ENCODE measurements at places on chromosomes 2 and 18. TPM values are rescaled to one million over a fixed set of nuclear protein-coding genes. Genes with fewer than 3 reads are reported as not detected.

DNA sequence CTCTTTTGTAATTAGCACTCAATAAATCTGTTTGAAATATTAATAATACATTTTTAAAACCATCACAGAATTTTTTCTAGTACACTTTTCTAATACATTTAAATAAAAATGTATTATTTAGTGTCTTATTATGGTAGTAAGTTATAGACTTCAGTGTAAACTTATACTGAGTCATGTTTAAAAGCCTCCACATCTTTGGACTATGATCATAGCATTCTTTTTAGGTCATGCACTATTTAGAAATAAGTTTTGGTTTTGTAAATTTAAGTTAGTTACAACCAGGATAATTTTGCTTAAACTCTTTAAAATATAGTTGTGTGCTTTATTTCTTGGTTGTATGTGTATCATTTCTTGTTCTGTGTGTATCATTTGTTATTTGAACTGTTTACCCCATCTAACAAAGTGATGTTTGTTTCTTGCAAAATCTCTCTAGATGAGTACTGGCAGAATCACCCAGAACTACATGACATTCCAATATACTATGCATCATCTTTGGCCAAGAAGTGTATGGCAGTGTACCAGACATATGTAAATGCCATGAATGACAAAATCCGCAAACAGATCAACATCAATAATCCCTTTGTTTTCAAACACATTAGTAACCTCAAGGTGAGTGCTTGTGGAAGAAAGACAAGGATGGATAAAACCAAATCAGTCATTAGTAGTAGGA, 16.7 kb downstream of the CPSF3 start:
- DNase-seq: no peak

DNA sequence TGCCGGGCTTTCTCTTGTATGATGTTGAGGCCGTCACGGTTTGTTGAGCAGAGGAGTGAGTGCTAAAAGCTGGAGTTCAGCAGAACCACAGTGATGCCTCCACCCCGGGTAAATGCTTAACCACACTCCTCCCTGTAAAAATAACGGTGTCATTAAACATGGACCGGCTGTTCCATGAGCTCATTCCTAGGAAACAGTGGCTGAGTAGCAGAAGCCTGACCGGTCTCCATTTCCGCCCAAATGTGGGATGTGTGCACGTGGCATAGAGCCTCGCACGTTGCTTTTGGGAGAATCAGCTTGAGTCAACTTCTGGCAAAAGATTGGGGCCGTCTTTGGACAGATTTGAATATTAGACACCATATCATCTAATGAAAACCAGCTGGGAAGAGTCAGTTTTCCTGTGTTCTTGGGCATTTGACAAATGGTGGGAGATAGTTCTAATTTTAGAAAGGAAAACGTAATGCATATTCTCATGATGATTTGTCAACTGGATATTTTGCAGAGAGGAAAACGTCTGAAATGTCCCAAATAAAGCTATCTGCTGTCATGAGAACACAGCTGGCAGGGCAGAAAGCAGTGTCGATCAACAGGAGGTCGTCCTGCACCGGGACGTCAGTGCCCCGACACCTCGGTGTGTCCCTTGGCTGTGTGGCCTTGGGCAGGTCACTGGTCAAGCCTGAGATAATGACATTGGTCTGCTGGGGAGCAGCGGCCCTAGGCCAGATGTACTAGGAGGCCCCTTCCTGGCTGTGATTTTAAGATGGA, 42.4 kb downstream of the LRRFIP1 start:
- DNase-seq: peak; percentile 71

TEX44 gene
- not detected for total RNA-seq

- no peak for DNase-seq
These were observed 214.2 kb downstream of the TNS1 start for GRCh38 chr2:217788669-217789002.

REG3A gene
- total RNA-seq: not detected

SCYGR1 gene
- total RNA-seq: not detected

DNA sequence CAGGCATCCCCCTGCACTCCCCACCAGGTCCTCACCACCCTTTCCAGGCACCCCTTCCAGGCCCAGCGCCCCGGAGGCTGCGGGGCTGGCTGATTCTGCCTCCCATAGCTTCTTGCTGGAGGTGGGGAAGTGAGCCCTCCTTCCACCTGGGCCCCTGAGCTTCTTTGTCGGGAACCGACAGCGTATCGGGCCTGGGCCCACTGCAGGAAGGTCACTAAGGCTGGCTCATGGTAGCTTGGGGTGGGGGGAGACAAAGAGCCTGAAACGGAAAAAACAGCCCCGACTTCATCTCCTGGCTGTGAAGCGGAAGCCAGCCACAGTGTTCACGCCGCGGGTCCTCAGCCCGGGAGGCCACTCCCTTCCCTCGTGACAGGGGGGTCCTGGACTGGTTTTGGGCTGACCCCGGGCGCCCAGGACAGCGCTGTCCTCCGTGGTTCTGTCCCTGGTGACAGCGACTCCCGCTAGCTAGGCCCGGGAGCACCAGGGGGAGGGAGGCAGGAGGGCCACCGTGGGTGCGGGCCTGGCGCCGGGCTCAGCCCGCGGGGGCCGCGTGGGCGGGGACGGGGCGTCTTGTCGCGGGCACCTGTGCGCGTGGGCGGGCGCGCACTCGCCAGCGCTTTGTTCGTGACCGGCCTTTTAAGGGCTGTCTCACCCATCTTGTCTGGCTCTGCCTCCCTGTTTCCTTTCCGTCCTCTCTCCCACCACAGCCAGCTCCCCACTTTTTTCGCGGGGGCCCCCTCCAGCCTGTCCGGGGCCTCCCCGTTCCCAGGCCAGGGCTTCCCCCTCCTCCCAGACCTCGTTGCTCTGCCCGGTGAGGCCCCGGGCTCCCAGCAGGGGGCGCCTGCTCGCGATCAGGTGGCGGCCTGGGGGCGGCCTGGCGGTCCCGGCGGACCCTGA, 64.9 kb downstream of the DNMT3A start:
- DNase-seq: peak; percentile 64

IL1RL1 gene
- 0.13 TPM for total RNA-seq

KYNU gene
- total RNA-seq: 0.26 TPM

DNA sequence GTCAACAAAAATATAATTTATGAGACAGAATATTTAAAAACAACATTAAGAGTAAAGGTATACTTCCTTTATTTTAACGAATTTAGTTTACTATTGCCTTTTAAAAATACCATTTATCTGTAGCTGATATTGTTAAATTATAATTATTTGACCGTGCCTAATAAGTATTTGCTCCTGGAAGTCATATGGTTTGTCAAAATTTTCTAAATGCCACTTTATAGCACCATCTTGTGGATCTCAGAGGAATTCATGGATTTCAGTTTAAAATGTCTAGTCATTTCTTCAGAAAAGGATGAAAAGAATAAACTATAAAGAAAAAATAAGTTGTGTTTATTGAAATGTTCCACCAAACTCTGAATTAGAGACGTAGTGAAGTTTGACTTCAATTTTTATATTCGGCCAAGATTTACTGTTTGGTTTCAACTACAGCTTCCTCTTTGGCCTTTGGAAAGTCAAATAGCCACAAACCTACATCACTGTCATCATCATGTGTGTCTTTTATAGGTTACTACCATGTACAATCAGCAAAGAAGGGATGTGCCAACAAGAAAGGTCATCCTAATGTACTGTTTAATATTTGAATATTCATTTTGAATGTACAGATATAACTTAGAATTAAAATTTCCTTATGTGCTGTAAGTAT, 10.3 kb upstream of the FTCDNL1 start:
- peak; percentile 17 for DNase-seq

DNA sequence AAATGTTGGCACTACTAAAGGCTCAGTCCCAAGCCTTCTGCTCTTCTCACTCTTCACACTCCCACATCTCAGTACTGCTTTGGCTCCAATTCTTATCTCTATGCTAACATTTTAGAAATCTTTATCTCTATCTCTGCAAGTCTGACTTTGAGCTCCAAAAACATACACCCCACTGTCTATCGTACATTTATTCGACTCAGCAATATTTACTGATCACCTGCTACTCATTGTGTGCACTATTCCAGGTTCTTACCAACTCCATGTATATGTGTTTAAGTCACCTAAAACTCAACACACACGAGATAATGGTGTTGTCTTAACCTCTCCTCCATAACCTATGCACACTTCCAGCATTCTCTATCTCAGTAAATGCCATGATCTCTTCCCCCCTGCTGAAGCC, 268.2 kb upstream of the CRIM1 start:
- DNase-seq: no peak

GRCh38 chr2:160459538-160460332, 33.9 kb downstream of the RBMS1 start:
- no peak for DNase-seq

DNA sequence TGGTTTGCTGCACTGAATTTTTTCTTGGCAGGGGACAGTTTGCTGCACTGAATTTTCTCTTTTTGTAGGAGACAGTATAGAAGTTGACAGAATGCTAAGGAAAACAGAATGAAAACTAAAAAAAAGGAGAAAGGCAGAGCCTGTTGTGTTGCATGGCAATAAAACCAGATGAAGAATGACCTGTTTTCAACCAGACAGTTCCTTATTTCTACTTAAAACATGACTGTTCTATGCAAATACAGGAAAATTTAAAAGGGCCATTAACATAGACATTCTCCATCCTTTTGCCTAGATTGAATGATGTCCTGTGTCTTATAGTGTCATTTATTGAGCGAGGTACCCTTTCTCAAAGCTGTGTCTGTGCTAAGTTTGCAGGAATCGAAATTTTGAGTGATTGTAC, 33.3 kb downstream of the ABI2 start:
- DNase-seq: no peak

- DNase-seq: no peak
These were observed 2.3 kb downstream of the ZNF513 start for GRCh38 chr2:27378096-27378808.

DNA sequence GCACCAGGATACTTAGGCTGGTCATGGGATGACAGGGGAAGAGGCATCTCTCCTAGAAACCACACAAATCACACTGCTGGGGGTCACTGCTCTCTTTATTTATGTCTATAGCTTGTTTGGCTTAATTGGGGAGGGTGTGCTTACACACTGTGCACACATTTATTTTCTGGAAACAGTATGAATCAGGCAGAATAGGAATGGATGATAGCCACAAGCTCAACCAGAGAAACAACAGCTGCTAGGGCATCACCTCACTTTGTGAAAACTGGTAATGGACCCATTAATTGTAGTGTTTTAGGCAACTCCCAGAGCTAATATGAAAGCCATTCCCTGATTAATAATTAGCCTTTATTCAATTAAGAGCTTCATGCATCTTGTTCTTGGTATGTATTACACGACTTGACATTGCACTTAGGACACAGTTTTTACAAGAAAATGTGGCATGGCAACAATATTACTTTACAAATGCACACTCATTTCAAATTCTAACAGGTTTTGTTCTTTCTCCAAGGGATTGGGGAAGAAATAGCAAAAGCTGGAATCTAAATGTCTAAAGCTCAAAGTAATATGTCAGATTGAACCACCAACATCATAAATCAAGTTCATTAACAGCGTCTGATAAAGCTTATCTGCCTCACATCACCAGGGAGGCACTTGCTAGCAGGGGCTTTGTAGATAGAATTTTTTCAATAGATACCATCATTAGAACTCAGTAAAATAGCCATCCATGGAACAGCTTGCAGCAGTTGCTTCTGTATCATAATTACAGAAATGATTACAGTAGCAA, 361.9 kb upstream of the FSHR start:
- no peak for DNase-seq

GRCh38 chr2:16626997-16627605, 38.5 kb downstream of the CYRIA start:
- DNase-seq: no peak

DNA sequence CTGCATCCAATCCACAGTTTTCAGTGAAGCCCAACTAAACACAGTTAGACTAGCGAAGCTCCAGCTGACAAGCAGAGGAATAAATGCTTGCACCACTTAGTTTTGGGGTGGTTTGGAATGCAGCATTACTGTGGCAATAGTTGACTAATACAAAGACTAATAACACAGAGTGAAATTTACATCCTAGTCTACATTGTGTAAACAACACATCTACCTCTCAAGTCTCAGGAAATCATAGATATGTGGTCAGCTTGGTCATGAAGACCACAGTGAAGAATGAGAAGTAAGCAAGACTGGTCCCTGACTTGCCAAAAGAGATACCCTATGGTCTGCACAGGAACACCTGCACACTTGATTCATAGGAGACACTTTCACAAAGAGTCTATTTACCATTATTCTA, 155.1 kb upstream of the TANK start:
- DNase-seq: no peak

DNA sequence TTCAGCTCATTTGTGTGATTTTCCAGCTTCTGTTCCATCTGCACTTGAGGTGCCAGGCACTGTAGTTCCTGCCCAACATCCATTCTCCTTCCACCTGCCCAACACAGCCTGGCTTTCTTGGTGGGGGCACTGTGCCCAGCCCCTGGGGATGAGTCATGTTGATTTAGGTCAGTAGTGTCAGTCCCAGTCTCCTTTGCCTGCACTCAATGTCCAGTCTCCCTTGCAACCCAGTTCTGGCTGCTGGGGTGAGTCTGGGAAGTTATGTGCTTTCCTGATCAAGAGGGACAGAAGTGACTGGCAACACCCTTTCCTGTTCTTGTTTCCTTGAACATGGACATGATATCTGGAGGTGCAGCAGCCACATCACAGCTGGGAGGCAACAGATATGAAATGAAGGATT, 1.5 kb upstream of the ASB18 start:
- DNase-seq: no peak

GRCh38 chr2:97961534-97961933, 34.2 kb downstream of the TMEM131 start:
- no peak for DNase-seq

GRCh38 chr2:137190411-137191195, 425.3 kb downstream of the THSD7B start:
- no peak for DNase-seq

PRSS56 gene
- total RNA-seq: not detected

DNA sequence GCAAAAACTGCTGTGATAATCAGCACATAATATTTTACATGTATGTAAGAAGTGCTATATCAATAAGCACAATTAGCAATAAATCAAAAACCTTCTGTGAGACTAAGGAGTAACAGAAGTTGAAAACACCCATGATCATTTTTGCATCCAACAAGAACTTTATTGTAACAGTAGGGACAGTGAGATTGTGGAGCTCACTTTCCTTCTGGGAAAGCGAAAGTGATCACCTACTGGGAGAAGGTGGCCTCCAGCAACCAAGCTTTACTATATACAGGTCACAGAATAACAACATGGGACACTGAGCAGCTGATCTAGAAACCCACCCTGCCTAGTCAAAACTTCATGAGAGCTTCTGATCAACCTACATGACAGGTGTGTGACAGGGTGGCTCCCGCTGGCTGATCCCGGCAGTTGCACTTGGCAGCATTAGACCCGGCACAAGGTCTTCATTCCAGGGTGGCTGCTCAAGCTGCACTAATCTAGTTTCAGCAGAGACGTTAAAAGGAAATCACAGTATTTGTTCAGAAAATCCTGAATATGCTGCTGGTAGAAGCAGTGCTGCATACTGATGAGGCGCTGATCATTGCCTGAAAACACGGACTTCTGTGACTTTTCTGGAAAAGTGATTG, 63.5 kb upstream of the ARL5A start:
- DNase-seq: no peak

GRCh38 chr2:240422658-240423329, 12.7 kb upstream of the GPC1 start:
- no peak for DNase-seq

INPP5D gene
- total RNA-seq: 29.4 TPM

Measured in dermis microvascular lymphatic vessel endothelial cell (primary cell).